ENCODE measurements at places on chromosomes 5 and 9.

DNA sequence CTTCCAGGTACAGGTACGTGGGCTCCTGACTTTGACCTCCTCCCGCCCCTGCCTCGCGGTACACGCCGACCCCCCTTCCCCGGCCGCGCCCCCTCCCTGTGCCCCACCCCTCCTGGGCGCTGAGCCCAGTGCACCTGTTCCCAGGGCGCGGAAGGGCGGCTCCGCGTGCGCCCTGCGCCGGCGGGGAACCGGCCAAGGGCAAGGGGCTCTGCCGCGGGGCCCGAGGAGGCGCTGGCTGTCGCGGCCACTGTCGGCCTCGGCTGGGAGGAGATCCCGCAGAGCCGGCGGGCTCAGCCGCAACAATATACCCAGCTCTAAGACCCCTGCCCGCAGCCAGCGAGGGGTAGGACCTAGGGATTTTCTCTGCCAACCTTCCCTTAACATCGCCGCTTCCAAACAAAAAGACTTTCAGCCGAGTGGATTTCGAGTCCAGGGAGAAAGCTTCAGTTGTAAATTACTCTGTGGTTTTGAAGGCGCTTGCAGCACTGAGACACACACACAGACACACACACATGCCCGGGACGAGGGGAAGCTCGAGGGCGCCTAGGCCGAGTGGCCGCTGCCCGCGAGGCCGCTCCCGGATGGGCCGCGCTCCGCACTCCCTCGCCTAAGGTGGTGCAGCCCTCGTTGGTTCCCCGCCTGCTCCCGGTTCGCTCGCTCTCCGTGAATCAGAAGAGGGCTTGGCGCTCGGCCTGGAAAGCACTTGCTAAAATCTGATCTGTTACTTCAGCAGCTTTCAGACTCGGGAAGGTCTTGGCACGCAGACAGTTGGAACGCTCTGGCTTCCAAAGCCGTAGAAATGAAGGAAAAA, 1.2 kb downstream of the FGF18 start:
- DNase-seq: no peak

DNA sequence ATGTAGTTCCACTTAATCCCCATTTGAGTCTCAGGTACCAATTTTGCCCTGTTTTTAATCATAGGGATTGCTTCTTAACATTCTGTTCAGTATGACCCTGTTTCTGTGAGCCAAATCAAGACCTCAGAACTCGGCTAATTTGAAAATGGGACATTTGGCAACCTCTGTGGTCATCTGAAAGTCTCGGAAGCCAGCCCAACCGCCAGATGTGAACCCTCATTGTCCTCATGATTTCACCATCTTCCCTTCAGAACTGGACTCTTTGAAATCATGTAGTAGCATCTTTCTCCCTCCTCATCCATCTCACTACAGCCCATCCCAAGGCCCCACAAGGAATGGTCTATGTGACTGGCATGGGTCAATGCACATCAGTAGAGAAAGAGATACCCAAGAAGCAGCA, 88.9 kb downstream of the S1PR3 start:
- no peak for DNase-seq

DNA sequence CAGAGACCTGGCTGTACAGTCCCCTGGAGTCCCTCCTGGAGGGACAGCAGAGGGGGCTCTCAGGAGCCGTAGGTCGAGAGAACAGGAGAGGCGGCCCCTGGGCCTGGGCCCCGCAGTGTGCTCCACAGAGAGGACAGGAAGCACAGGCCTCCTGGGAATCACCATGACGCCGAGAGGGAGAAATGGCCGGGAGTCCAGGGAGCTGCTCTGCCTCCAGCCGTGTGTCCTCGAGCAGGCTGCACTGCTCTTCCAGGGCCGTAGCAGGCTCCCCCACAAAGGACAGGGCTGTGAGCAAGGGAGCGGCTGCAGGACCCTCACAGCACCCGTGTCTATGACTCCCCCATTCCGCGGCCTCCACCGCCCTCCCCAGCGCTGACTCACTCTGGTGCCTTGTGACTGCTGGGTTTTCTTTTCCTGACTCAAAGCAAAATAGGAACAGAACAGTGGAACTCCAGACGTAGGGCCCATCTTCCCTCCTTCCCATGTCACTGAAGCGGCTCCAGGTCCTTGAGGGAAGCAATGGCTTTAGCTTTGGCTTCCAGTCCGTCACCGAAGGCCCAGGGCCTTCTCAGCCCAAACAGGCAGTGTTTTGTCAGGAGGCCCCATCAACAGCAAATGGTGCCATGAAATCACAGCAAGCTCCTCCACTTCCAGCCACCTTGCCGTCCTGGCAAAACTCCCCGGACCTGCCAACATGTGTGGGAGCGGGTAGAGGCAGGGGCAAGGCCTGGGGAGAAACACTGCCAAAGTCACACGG, 114.2 kb downstream of the LHFPL2 start:
- DNase-seq: no peak

DNA sequence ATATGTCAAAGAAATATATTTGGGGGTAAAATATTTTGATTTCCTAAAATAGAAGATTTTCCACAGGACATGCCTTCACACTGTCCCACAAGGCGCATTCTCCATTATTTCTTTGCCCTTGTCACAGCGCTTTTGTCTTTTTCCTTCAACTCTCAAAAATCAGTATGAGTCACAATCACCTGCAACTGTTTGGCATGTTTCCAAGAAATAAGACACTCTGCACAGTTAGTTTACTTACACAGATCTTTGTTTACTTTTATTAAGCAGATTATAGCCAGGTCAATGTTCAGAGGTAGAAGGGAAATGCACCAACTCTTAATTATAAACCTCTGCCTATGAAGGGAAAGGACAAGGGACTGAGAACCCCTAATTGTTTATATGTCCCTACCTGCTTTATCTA, 9.5 kb downstream of the CEMIP2 start:
- DNase-seq: no peak

DNA sequence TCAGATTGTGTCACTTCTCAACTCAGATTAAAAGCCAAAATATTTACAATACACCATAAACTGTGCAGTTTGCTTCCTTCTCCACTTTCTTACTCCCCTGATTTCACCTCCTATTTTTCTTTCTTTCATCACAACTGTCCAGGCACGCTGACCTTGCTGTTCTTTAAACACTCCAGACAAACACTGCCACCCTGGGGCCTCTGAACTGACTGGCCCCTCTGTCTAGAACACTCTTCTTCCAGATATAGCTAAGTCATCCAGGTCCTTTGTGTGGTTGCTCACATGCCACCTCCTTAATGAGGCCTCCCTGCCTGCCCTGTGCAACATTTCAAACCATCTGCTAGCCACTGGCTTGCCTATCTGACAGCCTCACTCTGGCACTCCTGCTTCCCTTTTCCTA, 46.6 kb downstream of the ATG10 start:
- no peak for DNase-seq

GRCh38 chr5:178560911-178561310, 29.3 kb downstream of the COL23A1 start:
- no peak for DNase-seq

DNA sequence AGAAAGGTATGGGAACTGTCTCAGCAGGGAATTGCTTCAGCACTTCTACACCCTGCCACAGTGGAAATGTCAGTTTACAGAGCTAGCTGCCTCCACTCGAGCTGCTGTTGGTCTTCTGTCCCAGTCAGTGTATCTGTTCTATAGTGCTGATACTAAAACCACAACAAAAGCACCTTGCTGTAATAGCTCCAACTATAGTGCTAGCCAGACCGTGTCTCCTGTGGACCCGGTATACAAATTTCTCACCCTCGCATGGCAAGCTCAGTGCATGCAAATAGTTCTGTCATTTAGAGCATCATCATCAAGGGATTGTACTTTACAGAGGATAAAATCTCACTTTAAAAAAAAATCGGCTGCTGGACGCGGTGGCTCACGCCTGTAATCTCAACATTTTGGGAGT, 51.5 kb upstream of the IQGAP2 start:
- DNase-seq: no peak

DNA sequence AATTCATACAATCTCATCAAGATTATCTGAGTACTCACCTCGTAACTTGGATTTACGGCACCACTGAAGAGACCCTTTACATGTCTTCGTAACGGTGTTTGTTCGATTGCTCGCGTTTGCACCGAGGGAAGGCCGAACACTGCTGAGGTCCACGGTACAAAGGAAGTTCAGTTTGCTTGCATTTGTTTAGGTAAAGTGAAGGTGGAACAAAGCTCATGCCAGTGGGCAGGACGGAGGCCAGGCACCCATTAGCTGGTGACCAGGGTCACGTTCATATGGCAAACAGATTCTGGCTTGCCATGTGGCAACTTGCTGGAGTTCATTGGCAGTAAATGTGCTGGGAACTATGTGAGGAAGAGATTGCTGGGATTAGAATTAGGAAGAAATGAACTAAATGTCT, 164.8 kb downstream of the MACROH2A1 start:
- DNase-seq: no peak
